ENCODE measurements at places on chromosomes 11 and 22. TPM values are rescaled to one million over a fixed set of nuclear protein-coding genes. Genes with fewer than 3 reads are reported as not detected.

DNA sequence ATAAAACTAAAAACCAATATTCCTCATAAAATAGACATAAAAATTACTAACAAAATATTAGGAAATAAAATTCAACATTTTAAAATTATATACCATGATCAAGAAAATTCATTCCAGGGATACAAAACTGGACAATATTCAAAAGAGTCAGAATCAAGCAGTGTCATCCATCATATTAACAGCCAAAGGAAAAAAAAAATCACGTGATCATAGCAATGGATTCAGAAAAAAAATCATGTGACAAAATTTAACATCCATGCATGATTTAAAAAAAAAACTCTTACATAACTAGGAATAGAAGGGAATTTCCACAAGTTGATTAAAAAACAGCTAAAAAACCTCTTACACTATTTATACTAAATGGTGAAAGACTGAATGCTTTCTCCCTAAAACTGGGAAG, 95.3 kb upstream of the USP47 start:
- no peak overlapping the region for H3K27ac ChIP-seq
- H3K4me1 ChIP-seq, result no peaks in the 10 kb centered on the region
- H3K27me3 ChIP-seq, result no peaks in the 10 kb centered on the region
- no peaks in the 10 kb centered on the region for H3K36me3 ChIP-seq
- DNase-seq, result no peak

DNA sequence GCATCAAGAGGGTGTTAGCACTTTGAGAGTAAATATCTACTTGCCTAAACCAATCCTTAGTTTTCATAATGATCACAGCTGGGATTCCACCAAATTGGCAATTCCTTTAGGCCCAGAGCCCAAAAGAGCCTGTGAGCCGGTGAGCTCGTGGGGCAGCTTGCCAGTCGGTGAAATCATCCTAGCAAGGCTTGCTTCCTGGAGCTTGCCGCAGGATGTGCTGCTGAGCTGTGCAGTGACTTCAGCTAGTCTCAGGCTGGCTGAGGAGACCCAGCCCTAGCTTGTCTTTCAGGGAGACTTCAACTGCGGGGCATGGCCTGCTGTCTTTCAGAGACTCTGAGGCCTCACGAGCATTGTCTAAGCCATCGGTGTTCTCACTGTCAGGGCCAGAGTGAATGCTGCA, 73.6 kb upstream of the SUSD2 start:
- no peaks in the 10 kb centered on the region for H3K27me3 ChIP-seq
- peak overlapping the region; percentile 7 for H3K27ac ChIP-seq
- no peak overlapping the region for H3K4me3 ChIP-seq
- peak; percentile 88 for DNase-seq
- no peaks in the 10 kb centered on the region for H3K4me1 ChIP-seq

GRCh38 chr22:37222440-37222971, 10.2 kb upstream of the SSTR3 start:
- H3K27ac ChIP-seq, result no peak overlapping the region
- H3K4me1 ChIP-seq, result no peaks in the 10 kb centered on the region
- no peaks in the 10 kb centered on the region for H3K27me3 ChIP-seq
- no peak for DNase-seq
- H3K36me3 ChIP-seq, result no peaks in the 10 kb centered on the region
- no peak overlapping the region for H3K4me3 ChIP-seq

- H3K27ac ChIP-seq, result no peak overlapping the region
- DNase-seq, result no peak
- peaks cover 20% of the 10 kb centered on the region for H3K4me1 ChIP-seq
- no peaks in the 10 kb centered on the region for H3K27me3 ChIP-seq
These were observed 31.1 kb downstream of the BMAL1 start for GRCh38 chr11:13308704-13309103.

- no peaks in the 10 kb centered on the region for H3K27me3 ChIP-seq
- no peak overlapping the region for H3K4me3 ChIP-seq
- no peaks in the 10 kb centered on the region for H3K4me1 ChIP-seq
- no peak for DNase-seq
These were observed 998 bp downstream of the BAIAP2L2 start for GRCh38 chr22:38109371-38110001.

DNA sequence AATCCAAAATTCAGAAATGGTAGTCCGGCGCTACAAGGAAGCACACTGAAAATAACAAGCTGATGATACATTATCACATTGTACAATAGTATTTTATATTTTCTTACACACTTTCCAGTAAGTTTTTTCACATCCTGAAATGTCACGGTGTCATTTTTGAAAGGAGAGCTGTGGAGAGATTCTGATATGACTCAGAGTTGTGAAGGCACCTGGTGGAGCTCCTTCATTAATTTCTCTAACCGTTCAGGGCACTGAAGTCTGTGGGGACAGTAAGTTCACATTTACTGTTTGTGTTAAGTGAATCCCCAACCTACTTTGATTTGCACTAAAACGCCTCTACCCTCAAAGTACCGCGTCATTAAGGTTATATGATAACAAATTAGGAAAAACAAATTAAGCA, 13.3 kb downstream of the LDHAL6A start:
- H3K36me3 ChIP-seq, result peaks cover 5% of the 10 kb centered on the region
- no peaks in the 10 kb centered on the region for H3K4me1 ChIP-seq
- no peak overlapping the region for H3K4me3 ChIP-seq
- no peak overlapping the region for H3K27ac ChIP-seq
- H3K27me3 ChIP-seq, result no peaks in the 10 kb centered on the region

DNA sequence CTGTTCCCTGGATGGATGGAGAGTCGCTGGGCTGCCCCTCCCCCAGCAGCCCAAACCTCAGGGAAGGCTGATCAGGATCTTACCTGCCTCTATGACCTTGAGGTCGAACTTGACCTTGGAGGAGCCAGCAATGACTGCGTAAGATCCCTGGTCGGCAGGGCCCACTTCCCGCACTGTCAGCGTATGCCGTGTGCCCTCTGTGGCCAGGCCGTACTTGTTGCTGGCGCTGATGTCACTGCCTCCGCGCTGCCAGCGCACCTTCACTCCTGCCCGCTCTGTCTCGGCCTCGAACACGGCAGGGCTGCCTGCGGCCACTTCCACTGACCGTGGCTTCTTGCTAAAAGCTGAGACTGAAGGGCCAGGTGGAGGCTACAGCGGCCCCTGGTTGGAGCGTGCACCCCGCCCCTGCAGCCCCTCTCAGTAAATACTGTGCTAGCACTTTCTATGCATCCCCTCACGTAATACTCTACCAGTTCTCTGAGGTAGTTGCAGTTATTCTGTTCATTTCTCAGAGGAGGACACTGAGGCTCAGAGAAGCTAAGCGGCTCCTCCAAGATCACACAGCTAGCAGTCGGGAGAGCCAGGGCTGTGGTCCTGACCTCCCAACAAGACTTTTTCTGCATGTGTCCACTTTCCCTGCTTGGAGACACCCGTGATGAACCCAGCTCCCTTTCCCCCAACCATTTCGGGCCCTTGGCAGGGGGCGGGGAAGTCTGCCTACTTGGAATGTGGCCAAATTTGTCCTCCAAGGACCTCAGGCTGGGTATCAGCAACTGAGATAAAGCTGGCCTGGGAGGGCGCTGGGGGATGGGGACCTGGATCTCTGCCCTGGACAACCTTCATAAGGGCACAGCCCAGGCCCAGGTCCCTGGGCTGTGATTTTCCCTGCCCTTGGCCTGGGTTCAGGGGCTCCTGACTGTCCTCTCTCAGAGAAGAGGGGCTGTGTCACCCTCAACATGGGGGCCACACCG, 1.1 kb downstream of the MYBPC3 start:
- no peak overlapping the region for H3K27ac ChIP-seq
- DNase-seq, result no peak

OR51E1 gene
- 0.21 TPM for total RNA-seq

Data from thyroid gland (tissue), 4 donors.